ENCODE measurements at places on chromosomes 12 and 14.

GRCh38 chr12:64744422-64745258 lies 14.6 kb downstream of the GNS start:
- no peak for DNase-seq

DNA sequence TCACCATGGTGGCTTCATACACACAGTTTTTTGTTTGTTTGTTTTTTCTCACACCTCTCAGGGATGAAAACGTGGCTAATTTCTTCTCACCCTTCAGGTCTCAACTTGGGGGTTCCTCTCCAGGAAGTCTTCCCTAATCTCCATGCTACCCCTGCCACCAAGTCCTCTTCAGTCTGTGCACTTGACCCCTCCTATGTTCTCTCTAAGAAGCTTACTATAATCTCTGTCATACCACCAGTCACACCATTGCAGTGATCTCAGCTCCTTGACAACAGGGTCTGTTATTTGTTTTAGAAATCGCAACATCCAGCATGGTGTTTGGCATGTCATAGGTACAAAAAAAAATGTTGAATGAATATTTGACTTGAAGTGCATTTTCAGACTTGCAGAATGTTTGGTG lies 83.4 kb downstream of the PRORP start:
- DNase-seq: no peak

DNA sequence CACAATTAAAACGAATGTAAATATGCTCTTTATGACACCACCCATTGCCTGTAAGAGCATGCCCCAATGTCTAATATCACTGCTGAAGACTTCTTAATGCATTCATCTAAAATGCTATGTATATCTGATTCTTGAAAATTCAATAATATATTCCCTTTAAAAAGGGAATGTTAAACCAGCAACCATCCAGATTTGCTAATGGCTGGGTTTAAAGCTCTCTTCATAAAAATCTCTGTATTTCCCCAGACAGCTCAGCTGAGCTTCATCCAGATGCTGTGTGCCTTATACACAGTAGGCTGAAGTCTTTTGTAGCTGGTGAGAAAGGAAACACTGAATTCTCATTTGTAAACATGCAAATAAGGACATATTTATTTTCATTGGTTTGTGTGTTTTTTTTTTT lies at the start of gene TAS2R14:
Gene TAS2R14 (minus strand): TSS at position 101 of the 400 bp plus-strand sequence. CDS start 56 bp downstream, at position 45.
- DNase-seq: no peak

- no peak for DNase-seq
Measured at GRCh38 chr14:48970943-48971342, 615.2 kb downstream of the RPS29 start.

GRCh38 chr14:38134416-38135030 lies 73.2 kb upstream of the SSTR1 start:
- no peak for DNase-seq

DNA sequence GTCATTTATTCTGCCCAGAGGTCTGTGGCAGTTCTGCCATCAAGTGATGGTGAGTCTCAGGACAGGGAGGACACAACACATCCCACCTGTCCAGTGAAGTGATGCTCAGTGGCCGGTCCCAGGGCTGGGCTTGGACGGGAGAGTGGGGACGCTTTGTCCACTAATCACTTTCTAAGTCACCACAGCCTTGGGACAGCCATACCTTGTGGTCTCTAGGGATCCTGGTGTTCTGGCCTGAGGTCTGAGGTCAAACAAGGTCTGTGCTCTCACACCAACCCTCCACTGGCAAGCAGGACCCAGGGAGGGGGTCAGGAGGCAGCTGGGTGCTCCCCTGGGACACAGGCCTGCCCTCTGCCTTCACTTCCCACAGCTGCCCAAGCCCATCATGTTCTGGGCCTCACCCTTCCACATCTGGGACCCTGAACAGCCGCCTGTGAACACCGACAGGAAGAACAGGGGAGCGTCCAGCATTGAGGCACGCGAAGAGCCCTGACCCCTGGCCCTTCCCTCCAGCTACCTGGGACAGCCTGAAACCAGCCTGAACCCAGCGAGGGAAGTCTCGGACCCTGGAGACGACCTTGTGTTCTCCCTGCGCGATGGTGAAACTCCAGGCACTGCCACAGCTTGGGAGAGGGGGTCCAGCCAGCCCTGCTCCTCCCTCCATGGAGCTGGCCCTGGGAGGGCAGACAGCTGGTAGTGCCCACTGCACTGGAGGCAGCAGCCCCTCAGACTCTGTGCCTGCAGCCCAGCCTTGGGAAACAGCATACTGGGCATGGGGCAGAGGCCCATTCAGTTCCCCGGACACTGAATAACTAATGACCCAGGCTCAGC lies 19.7 kb upstream of the GPR132 start:
- no peak for DNase-seq
